ENCODE measurements at places on chromosomes 2 and 18.

DNA sequence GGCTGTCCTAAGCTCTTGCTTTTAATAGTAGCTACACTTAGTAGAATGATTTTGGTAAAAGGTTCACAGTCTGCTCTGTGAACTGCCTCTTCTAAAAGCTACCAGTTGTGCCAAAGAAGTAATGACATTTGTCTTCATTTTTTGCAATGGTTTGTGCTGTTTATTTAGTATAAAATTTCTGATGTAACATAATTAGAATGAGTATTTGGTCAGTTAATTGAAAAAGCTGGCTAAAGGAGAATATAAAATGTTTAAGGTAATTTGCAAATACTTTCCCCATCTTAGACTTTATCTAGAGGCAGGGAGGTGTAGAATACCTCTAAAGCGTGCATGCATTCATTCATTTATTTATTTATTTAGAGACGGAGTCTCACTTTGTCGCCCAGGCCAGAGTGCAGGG is 71.3 kb downstream of the PHLPP1 start:
- no peak for DNase-seq

DNA sequence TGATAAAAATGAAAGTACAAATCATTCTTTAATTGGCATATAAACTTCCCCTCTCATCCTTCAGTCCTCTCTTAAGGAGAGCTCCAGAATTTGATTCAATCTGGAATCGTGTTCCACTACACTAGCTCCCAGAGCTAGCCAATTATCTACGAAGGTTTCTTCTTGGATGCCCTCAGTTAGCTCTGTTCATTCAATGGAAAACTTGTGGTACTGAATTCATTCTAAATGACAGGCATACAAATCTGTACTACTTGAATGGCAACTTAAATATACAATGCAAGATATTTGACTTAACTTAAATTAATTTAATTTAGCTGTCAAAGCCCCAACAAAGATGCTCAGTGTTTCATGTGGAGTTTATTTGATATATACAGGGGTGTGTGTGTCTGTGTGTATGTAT is 1474.2 kb upstream of the CELF4 start:
- no peak for DNase-seq

DNA sequence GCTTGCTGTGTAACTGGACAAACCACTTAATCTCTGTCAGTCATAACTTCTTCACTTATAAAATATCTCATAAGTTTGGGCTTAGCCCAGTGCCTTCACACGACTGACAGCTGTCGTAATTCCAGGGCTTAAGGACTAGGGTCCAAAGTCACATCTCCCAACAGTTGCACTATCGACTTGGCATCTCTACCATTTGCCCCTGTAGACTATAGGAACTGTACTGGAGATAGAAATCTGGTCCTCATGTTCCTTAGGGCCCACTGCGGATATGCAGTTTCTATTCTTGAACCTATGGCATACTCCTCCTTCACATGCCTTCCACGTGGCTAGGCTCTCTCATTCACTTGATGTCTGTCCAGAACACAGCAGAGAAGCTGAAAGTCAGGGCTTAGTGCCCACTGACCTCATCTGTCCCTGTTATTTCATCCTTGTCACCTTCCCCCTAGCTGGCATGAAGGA is 2.7 kb downstream of the ABHD1 start:
- no peak for DNase-seq

DNA sequence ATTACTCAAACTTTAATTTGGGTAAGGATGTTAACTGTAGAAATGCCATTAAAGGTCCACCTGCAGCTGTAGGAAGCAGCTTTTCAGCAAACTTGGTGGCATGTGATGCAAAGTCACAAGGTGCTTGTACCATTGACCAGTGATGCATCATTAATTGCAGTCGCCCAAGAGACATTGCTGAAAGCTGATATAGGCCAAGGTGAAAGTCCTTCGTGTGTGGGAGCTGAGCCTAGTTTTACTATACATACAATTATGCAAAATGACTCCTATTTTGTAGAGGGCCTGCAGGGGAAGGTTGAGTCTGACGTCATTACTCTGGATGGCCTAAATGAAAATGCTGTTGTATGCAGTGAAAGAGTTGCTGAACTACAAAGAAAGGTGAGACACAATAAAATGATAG is 40.5 kb downstream of the ALMS1 start:
- no peak for DNase-seq

- no peak for DNase-seq
Observed at GRCh38 chr2:925309-925708, 25.3 kb upstream of the SNTG2 start.

GRCh38 chr2:26605999-26606846 is 34.9 kb downstream of the CIB4 start:
- DNase-seq = no peak

GRCh38 chr18:54440292-54440691 is 82.6 kb downstream of the C18orf54 start:
- no peak for DNase-seq

DNA sequence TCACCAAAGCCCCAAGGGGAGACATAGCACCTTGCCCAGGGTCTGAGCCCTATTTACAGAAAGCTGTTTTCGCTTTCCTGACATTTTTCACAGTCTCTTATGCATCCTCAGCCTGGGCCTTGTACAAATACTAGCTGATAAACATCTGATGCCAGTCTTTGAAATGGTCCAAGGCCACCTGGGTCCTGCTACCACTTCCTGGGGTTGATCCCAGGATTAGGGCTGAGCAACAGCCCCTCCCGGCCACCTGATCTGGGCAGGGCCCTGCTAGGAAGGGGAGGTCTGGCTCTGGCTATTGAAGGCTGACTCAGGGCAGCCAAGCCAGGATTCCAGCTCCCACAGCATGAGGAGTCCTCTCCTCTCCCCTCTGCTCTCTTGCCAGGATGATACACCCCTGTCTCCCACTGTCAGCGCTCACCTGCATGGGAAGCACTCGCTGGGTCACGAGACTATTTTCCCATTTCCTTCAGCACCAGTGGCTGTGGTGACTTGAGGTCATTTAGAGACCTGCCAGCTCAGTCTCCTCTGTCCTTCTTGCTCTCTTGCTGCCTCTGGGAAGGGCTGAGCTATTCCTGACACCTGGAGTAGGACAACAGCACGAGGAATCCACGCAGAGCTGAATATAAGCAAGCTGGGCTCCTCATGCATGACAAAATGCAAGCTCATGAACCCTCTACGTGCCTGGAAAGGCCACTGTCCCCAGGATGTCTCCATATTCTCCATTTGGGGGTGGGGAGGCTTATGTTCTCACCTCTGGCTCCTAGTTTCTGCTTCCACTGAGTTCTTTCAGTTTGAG is 53.0 kb upstream of the LGALSL start:
- no peak for DNase-seq

- DNase-seq = no peak
Observed at GRCh38 chr2:110770959-110771431, 38.6 kb downstream of the ACOXL start.

DNA sequence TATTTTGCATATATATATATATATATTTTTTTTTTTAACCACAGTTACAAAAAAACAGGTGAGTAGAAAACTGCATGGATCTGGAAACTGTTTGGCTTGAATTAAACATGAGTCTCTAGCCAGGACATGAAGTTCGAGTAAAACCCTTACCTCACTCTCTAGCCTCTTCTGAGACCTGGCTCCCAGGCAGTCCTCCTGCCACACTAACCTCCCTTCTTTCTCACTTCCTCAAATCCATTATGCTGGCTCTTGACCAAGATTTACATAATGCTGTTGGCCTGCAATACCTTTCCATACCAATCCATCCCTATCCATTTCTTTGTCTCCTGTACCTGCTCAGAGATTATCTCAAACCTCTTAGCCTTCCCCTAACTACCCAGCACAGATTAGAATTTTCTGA is 34.0 kb downstream of the PIGN start:
- no peak for DNase-seq

DNA sequence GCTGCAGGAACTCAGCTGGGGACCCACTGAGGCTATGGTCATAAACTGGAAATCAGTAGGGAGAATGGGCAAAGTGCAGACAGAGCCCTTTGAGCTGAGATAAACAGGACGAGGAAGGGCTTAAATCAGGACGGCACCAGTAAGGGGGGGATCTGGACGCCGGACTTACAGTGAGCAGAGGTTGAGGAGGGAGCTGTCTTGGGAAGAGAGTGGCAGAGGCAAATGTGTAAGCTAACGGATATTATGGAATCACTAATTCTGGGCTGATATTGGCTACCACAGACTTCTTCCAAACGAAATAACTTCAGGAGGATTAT is 539 bp downstream of the CYP27A1 start:
- no peak for DNase-seq

GRCh38 chr18:49013961-49014604 is 63.3 kb upstream of the SMAD7 start:
- DNase-seq = no peak

DNA sequence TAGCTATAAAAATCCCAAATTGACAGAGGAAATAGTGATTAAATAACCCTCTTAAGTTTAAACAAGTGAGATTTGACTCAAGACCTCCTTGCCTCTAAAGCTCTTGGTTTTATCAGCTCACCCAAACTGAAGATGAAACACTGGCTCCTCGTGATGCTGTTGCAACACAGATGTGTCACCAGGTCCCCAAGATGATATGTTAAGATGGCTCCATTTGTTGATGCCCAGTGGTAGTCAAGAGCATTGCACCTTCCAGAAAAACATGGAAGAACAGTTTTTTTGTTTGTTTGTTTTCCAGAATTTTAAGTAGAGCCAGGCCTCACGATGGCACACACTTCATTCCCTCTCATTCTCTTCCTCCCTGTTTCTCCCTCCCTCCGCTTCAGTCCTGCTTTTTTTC is 399.8 kb downstream of the TXNL1 start:
- DNase-seq = no peak

DNA sequence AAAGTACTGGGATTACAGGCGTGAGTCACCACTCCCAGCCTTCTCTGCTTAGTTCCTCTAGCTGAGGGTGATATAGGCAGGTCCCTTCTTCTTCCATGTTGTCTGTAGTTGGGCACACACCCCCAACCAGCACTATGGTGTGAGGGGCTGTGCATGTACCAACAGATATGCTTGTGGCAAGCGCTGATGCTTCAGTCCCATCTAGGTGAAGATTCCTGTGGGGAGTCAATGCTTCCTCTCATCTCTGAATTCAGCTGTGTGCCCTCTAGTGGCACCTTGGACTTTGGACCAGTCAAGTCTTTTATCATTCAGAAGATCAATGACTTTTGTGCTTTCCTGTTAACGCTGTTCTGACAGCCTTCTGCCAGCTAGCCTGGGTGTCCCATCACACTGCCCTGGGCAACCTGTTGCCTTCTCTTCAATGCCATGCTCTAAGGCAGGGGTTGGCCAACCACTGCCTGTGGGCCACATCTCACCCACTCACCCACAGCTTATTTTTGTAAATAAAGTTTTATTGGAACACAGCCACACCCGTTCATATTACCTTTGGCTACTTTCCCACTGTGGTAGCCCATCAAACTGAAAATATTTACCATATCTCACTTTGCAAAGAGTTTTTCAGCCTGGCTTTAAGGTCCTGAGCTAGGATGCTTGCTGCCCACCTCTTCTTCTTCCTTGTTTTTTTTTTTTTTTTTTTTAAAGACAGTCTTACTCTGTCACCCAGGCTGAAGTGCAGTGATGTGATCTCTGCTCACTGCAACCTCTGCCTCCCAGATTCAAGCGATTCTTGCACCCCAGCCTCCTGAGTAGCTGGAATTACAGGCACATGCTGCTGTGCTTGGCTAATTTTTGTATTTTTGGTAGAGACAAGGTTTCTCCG is 51.0 kb downstream of the NPAS2 start:
- no peak for DNase-seq

- no peak for DNase-seq
Observed at GRCh38 chr18:13412901-13413300, 194.3 kb downstream of the LDLRAD4 start.

DNA sequence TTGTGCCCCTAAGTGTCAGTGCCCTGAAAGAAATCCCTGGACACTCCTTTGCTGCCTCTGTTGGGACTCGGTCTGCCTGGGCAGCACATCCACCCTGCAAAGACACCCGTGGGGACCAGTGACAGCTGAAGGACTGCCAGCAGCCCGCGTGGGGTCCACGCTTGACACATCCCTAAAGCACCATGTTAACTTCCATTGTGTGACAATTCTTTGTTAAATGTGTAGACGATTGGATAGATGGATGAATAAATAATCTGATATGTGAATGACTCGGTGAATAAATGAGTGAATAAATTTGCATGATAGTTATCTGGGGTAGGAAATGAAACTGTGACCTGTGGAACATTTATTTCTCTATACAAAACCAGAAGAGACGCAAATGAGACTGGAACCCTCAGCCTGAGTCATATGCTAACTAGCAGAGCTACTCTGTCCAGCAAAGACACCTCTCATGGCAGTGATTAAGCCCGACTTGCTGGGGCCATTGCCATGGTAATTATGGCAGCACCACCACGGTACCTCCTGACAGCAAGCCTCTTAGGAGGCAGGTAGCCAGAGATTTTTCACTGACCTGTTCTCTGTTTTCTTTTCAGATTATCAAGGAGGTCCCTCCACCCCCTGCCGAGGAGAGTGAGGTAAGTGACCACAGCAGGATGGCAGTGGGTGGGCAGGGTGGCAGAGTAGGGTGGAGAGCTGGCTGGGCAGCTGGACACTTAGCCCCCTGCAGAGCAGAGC is 156.8 kb downstream of the ANTXR1 start:
- DNase-seq = no peak

GRCh38 chr18:24968238-24968775 is 383.7 kb downstream of the ZNF521 start:
- no peak for DNase-seq

GRCh38 chr18:10442551-10442971 is 11.9 kb upstream of the APCDD1 start:
- DNase-seq = no peak

GRCh38 chr18:7616661-7617060 is 49.5 kb downstream of the PTPRM start:
- no peak for DNase-seq

- DNase-seq = no peak
Observed at GRCh38 chr2:41963661-41964525, 83.9 kb upstream of the PKDCC start.

Data from stimulated activated CD8-positive, alpha-beta memory T cell treated with anti-CD3 and anti-CD28 coated beads, Interleukin-12 subunit alpha, Interleukin-12 subunit beta, amount 100 ng/mL, for 4 hours (primary cell).